Common myeloid progenitor, CD34-positive (primary cell): ENCODE measurements at places on chromosomes 1 and 21.

DNA sequence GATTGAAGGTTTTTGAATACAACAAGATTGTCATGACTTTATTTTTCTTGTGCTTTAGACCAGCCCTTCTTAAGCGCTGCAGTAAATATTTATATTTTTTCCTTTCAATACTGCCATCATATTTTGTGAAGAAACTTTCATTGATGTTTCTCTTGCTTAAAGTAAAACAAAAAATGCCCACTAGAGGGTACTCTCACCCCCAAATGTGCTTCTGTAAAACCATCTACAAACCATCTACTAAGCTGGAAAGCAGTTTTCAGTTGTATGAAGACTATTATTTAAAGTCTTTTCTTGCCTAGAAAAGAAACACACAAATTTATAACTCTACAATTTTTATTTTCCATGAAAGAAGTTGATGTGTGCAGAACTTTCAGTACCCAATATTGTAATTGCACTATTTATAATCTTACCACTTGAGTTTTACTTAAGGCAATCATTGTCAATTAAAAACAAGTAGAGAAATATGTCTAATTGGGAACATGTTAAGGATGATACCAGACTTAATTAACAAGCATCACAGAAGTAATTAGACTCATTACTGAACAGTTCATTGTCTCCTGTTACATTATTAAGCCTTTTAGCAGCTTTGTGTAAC, 10.7 kb downstream of the LEPR start:
- DNase-seq = peak; percentile 58

GRCh38 chr1:117673405-117673804, 67.6 kb downstream of the TENT5C start:
- no peak for DNase-seq

DNA sequence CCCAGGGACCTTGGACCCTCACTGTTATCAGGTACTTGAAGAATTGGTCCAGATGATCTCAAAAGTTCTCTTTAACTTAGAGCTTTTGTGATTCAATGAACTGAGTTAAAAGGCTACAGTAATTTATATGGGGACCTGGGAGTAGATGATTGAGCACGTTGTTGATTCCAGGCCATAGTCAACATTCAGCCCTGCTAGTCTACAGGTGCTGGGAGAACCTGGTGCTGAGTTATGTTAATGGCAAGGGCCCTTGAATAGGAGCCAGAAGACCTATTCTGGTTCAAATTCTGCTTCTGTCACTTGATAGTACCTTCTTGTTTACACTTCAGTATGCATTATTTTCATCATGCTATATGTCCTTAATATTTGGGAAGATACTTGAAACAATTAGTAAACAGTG, 11.2 kb downstream of the DYRK3 start:
- no peak for DNase-seq

- DNase-seq = no peak
Measured at GRCh38 chr1:168136709-168137514, at the start of gene GPR161. TSS of gene GPR161 (minus strand) at chr1:168136930. CDS start at chr1:168104850, 32,080 bp downstream.

GRCh38 chr1:8423269-8423691, 105.4 kb downstream of the SLC45A1 start:
- DNase-seq = peak; percentile 35

DNA sequence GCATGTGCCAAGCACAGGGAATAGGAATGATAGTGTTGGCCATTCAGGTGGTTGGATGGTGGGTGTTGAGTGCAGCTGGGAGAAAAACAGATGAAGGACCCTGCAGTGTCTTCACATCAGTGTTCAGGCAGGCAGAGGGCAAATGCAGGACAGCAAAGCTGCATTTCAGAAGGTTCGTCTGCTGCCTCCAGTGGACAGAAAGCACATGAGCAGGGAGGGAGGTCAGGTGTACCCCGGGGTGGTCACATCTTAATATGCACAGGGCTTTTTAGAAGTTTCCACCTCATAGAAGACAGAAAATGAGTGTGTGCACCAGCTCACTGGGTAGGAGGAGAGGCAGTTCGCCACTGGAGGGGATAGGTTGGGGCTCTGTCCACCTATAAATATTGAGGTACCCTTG, 184.9 kb downstream of the SLC35F3 start:
- DNase-seq = no peak

DNA sequence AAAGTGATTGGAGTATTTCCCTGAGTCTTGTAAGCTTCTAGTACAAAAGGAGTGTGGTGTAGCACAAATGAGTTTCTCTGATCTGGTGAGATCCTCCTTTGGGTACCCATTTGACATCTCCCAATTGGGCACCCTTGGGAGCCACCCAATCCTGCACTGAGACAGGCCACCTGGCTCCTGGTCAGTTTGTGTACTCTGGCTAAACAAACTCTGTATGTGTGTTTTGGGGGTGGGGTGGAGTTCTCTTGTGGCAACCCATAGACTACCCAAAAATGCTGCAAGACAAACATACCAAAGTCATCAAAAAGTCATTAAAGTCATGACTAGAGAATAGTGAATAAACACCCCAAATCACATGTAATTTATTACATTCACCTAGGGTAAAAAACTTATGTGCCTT, 8.4 kb upstream of the HIVEP3 start:
- DNase-seq = no peak

- no peak for DNase-seq
Measured at GRCh38 chr1:55483523-55483922, 268.4 kb upstream of the USP24 start.

GRCh38 chr1:22611530-22611947, 24.9 kb upstream of the C1QA start:
- DNase-seq = peak; percentile 77

DNA sequence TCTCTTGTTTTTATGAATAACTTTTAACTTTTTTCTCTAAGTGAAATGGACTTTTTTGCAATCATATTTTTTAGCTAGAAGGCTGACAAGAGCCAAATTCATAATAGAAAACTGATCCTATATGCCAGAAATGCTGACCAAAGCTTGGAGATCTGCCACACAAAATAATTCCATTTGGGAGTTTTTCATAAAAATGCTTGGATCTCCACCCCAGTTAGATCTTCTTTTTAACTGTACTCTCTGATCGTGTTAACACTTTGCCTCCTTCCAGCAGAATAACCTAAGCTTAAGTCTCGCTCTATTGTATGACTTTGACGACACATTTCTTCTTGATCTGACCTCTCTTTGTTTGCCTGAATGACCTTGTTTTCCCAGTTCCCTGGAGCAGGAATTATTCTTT, 16.8 kb downstream of the FLG2 start:
- no peak for DNase-seq

GRCh38 chr21:34022627-34023335, 50.6 kb upstream of the MRPS6 start:
- DNase-seq = peak; percentile 38

DNA sequence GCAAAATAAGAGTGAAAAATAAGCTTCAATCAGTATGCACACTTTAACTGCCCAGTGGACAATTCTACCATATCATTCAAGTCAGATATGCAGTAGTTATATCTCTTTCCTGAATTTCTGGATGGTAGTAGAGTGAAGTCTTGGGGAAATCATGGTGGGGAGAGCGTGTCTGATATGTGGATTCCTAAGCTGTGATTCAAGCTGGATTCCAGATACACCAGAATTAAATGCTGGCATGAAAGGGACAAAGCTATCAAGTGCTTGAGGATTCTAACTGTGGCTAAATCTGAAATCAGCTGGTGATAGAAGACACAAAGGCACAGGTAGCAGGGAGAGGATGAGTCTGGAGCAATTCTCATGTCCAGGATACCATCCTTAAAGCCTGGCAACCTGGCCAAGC, 323.5 kb downstream of the DUSP10 start:
- DNase-seq = no peak

DNA sequence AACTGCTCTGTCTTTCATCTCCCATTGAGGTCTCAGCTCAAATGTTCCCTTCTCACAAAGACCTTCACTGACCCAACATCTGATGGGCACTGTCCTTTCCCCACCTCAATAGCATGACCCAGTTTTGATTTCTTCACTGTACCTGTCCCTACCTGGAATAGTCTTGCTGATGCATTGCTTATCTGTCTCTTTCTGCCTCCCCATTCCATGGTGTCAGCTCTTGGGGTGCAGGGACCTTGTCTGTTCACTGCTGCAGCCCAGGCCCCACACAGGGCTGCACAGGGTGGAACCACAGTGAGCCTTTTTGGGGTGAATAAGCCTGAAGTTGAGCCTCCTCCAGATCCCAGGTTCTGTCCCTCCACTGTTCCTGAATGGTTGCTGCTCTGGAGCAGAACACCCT, 414.9 kb downstream of the PTPRU start:
- no peak for DNase-seq

- DNase-seq = no peak
Measured at GRCh38 chr1:162885265-162885664, 24.3 kb upstream of the CCDC190 start.

DNA sequence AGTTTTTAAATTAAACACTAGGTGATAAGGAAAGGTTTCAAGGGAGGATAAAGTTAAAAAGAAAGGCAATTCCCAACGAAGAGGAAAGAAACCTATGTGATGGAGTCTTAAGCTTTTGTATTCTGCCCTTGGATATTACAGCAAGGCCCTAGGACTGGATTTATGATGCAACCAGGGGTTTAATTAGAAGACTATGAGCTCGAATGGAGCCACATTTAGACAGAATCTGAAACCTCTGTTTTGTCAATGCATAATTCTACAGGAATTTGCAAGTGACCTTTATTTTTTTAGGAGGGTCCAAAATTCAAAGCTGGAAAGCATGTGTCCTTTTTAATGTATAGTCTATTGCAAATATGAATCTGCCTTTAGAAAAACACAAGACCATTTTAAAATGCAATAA, 37.9 kb downstream of the TGFB2 start:
- no peak for DNase-seq

GRCh38 chr1:214636436-214636835, 33.4 kb downstream of the CENPF start:
- DNase-seq = no peak

GRCh38 chr1:206931709-206932108, 10.0 kb upstream of the FCMR start:
- DNase-seq = no peak

- DNase-seq = no peak
Measured at GRCh38 chr1:217105437-217105836, 382.2 kb upstream of the ESRRG start.

GRCh38 chr1:96372881-96373280, 348.7 kb upstream of the PTBP2 start:
- DNase-seq = no peak

- no peak for DNase-seq
Measured at GRCh38 chr1:74513411-74514300, 1.2 kb upstream of the LRRC53 start.

- no peak for DNase-seq
Measured at GRCh38 chr1:239979456-239979855, 112.2 kb upstream of the FMN2 start.

- no peak for DNase-seq
Measured at GRCh38 chr21:43923391-43923790, 58.4 kb downstream of the AGPAT3 start.

GRCh38 chr1:226984521-226985238, 44.6 kb downstream of the COQ8A start:
- DNase-seq = no peak

- DNase-seq = no peak
Measured at GRCh38 chr1:165508291-165508690, 35.5 kb upstream of the LRRC52 start.

DNA sequence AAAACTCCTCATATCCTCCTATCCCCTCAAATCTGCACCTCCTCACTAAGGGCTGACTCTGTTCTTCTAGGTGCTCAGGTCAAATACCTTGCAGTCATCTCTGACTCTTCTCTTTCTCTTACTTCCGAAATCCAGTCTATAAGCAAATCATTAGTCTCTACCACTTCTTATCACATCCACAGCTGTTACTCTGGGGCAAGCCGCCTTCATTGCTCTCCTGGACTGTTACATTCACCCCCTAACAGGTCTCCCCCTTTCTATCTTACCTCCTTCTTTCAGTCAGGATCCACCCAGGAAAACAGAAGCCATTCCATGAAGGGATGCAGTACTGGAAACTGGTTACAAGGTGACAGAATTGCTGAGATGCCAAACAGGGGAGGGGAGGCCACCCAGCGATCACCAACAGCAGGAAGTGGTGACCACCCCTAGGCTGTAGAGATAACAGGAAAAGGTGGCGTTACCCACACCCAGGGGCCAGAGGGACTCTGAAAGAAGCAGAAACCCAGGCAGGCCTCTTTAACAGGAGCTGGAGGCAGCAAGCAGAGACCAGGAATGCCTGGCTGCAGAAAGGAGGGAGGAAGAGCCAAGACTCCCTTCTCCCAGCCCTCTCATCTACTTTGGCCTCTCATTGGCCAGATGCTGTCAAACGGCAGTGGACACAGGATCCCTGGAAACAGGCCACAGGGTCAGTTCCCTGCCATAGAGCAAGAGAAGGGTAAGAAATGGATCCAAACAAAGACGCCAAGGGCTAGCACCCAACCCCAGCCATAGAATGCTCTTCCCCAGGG, 55.5 kb upstream of the FOXO6 start:
- DNase-seq = no peak

DNA sequence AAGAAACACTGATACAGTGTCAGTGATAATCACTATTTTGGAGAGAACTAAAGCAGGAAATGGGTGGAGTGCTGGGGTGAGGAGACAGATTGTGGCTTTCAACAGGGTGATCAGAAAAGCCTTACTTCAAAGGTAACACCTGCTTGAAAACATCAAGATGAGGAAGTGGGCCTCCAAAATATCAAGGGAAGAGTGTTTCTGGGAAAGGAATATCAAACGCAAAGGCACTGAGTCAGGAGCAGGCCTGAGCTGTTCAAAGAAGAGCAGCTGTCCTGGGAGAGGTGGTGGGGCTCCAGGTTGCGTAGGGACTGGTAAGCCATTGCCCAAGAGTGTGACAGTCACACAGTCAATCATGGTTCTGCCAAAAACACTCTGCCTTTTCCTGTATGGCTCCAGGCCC, 47.1 kb upstream of the ATP1A1 start:
- DNase-seq = no peak

- no peak for DNase-seq
Measured at GRCh38 chr1:223219318-223219635, 76.2 kb upstream of the TLR5 start.

DNA sequence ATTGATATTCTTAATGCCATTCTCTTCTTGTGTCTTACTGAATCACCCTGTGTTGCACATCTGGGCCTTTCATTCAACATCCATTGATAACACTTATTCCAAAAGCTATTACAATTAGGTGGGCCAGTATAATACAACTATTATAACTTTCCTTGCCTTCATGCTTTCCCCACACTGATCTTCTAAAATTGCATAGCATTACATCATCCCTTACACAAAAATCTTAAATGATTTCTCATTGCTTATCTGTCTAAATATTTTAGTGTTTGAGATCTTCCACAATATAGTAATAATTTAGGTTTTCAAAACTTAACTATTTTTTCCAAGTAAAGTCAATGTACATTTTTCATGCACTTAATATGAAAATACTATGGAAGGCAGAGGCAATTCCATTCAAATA, 1634.1 kb downstream of the PLA2G4A start:
- no peak for DNase-seq

GRCh38 chr1:54127594-54128300, 25.1 kb downstream of the CDCP2 start:
- no peak for DNase-seq
